Suppressor macrophage treated with lipopolysaccharide for 1 hour (primary cell): ENCODE measurements at places on chromosomes 7 and 10.

GRCh38 chr7:6179620-6180343, 92.6 kb downstream of the CYTH3 start:
- no peak for DNase-seq

DNA sequence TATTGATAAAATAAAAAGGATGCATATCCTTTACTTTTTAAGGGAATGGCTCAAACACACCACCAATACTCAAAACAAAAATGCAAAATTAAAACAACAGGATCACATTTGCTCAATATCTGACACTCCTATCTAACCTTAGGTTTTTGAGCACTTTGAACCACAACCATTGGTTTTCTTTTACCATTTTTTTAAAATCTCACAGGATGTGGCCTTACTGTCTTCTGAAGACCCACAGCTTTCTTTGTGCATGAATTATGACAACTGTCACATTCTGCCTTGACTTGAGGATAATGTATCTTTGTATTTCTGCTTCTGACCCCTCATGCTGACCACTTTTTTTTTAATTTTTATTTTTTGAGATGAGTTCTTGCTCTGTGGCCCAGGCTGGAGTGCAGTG, 461.1 kb upstream of the NRP1 start:
- DNase-seq = no peak

GRCh38 chr7:131637859-131638258, 81.4 kb upstream of the PODXL start:
- no peak for DNase-seq

DNA sequence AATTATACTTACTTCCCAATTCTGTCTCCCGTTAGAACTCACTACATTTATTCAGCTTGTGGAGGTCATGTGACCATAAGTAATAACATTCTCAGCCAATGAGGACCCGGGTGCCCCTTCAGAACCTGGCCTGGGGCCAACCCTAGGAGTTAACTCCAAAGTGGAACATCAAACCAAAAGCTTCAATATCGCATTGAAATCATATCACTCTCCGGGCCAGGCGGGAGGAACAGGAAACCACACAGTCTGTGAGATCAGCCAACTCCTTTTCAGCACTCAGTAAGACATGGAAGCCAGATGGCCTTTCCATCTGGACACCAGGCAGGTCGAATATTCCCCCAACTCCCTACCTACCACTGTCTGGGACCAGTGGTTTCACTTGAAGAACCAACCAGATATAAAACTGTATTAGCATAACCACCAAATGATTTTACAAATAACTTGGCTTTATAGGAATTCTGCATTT, 5.5 kb downstream of the CREB3L2 start:
- peak; percentile 62 for DNase-seq

GRCh38 chr7:36313607-36314006, 76.1 kb upstream of the ANLN start:
- no peak for DNase-seq

GRCh38 chr7:49023345-49024328, 99.3 kb downstream of the CDC14C start:
- no peak for DNase-seq
